ENCODE measurements at places on chromosomes 1 and 21.

- DNase-seq, result no peak
These were observed 5.3 kb downstream of the SCMH1 start for GRCh38 chr1:41236781-41237180.

DNA sequence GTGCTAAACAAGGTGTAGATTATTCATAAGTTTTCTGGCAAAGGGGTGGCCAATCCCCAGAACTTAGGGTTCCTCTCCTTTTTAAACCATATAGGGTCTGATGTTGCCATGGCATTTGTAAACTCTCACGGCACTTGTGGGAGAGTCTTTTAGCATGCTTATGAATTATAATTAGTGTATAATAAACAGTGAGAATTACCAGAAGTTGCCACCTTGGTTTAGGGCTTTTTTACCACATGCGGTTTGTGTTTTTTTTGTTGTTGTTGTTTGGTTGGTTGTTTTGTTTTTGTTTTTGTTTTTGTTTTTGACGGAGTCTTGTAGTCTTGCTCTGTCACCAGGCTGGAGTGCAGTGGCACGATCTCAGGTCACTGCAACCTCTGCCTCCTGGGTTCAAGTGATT, 8.9 kb upstream of the LAX1 start:
- no peak for DNase-seq

DNA sequence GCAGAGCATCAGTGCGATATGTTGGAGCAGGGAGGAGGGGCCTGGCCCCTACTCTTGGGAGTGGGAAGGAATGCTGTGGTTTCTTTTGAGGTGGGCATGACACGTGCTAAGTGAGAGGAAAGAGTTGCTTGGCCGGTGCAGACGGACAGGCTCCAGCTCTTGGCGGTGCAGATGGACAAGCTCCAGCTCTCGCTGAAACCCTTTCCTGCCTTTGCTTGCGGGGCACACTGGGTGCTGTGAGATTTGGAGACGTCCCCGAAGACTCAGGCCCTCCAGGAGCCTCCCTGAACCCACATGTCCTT, 15.9 kb downstream of the PDXK start:
- no peak for DNase-seq

GRCh38 chr1:81314513-81315233, 486.1 kb upstream of the ADGRL2 start:
- DNase-seq, result no peak

- no peak for DNase-seq
These were observed 102.7 kb downstream of the HMGB4 start for GRCh38 chr1:33966346-33967141.

Measured in mucosa of gallbladder (tissue), 1 donor.